ENCODE measurements at places on chromosomes 5 and 9.

GRCh38 chr9:135976944-135977343 lies 15.8 kb upstream of the UBAC1 start:
- DNase-seq, result no peak

- no peak for DNase-seq
These were observed 225.4 kb downstream of the MTRR start for GRCh38 chr5:8094304-8094703.

- no peak for DNase-seq
These were observed 36.0 kb downstream of the FAM78A start for GRCh38 chr9:131240047-131240921.

GRCh38 chr5:148012801-148013200 lies 51.0 kb upstream of the SPINK5 start:
- DNase-seq, result no peak

- no peak for DNase-seq
These were observed 544.5 kb downstream of the CSNK1G3 start for GRCh38 chr5:124056326-124056990.

DNA sequence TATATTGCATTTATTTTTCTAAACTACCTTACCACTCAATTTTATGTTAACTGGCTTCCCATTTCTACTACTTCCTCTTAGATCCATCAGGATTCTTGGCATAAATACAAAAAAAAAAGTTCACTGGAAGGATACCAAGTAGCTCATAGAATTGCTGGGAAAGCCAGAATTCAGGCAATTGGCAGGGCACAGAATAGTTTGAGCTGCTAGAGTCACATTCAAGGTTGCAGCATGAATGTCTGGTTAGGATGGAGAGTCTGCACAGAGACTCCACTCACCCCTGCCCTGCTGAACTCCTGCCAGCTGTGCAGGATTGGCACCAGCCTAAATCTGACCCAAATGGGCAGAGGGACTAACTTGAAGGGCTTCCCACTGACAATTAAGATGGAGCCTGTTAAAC lies 4.9 kb upstream of the AMACR start:
- no peak for DNase-seq

GRCh38 chr5:87944553-87945285 lies 323.9 kb downstream of the TMEM161B start:
- no peak for DNase-seq

GRCh38 chr5:1171340-1171941 lies 30.0 kb upstream of the SLC6A19 start:
- DNase-seq, result no peak

GRCh38 chr9:33236571-33236970 lies 3.4 kb upstream of the SPINK4 start:
- DNase-seq, result no peak

DNA sequence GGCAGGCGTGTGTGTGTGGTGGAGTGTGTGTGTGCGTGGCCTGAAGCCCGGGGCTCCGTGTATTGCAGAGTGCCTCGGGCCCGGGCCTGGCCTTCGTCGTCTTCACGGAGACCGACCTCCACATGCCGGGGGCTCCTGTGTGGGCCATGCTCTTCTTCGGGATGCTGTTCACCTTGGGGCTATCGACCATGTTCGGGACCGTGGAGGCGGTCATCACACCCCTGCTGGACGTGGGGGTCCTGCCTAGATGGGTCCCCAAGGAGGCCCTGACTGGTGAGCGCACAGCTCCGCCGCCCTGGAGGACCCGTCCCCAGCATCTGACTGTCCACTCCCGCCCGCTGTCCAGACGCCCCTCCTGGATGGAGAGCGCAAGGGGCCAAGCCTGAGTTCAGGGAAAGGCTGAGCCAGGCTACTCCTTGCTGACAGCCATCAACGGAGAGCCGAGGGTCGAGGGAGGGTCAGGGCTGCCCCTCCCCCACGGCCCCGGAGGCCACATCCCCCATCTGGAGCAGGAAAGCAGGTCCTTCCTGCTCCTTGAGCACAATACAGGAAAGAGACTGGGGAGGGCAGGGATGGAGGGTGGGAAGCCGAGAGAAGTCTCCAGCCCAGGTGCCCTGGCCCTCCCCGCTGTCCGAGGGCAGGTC lies 18.4 kb downstream of the SLC6A18 start:
- no peak for DNase-seq

DNA sequence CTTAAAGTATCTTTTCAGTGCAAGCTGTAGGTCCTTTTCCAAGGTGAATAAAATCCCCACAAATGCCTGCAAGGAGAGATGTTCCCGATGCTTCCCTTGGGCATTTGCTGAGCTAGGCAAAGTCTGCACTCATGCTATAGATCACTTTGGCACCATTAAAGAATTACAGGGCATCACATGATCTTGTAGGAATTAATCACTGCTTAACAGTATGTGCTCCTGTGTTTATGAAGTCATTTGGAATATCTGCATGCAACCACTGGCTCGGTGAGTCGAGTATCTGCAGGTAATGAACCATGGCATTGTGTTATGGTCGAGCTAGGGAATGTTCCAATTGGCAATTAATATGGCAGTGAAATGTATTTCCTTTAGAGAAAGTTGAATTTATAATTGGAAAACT lies 615.1 kb downstream of the TLE1 start:
- DNase-seq, result no peak

- no peak for DNase-seq
These were observed 2.7 kb downstream of the NXNL2 start for GRCh38 chr9:88537761-88538091.

GRCh38 chr5:79602889-79603288 lies 9.4 kb upstream of the TENT2 start:
- DNase-seq, result no peak

DNA sequence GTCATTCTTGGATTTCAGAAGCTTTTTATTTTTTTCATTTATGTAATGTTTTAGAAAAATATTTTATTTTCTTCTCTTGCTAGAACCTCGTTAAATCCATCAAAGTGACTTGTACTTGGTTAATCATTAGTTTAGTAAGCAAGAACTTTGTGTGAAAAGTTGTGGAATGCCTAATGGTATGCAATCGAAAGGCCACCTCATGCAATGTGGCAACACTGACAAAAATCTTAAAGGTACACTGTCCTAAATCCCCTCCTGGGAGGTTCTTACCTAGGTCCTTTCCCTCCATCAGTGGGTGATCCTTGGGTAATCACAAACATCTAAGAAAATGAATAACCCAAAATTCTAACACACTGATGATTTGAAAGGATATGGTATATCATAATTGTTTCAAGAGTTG lies 304.2 kb downstream of the DNAH5 start:
- DNase-seq, result no peak

- DNase-seq, result no peak
These were observed 209.6 kb upstream of the ST8SIA4 start for GRCh38 chr5:101112645-101113044.

DNA sequence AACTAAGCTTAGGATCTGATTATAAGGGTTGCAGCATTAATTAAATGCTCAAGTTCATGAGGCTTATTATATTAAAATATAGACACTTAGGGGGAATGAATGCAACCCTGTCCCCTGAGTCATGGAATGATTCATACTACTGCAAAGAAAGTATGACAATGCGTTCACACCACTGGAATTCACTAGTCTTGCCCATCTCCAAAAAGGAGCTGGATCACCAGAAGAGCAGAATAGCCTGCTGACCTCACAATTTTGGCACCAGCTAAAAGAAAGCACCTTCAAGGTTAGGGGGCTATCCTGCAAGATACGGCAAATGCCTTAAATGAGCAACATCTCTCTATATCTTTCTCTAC lies 32.0 kb upstream of the TMED7 start:
- no peak for DNase-seq

- no peak for DNase-seq
These were observed 444.8 kb downstream of the TLR4 start for GRCh38 chr9:118148990-118149389.

DNA sequence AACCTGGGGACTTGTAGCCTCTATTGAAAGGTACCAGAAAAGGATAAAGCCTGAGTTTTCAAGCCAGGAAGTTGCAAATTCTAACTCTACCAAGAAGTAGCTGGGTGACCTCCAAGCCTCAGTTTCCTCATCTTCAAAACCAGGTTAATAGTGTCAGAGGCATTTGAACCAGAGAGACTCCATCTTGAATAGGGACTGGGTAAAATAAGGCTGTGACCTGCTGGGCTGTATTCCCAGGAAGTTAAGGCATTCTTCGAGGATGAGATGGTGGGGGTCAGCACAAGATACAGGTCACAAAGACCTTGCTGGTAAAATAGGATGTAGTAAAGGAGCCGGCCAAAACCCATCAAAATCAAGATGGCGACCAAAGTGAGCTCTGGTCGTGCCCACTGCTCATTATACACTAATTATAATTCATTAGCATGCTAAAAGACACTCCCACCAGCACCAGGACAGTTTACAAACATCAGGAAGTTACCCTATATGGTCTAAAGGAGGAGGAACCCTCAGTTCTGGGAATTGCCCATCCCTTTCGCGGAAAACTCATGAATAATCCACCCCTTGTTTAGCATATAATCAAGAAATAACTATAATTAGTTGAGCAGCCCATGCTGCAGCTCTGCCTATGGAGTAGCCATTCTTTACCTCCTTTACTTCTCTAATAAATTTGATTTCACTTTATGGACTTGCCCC lies 3.8 kb upstream of the SERINC5 start:
- DNase-seq, result no peak

GRCh38 chr5:84149094-84149493 lies 235.6 kb downstream of the EDIL3 start:
- DNase-seq, result no peak

DNA sequence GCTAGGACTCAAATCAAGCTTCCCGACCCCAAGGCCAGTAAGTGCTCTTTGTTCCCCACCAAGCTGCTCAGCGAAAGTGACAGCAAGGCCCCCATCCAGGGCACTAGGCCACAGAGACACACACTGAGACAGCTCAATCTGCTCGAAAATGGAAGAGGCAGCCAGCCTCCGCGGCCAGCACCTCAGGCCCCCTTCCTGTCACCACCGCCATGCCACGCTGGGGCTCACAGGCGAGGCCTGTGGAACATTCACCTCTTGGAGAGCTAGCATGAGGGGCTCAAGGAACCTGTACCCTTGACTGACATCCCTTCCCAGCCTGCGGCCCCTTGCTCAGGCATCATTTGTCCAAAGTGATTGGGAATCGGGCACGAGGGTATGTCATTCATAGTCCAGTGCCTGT lies 71.4 kb downstream of the PAX5 start:
- no peak for DNase-seq

DNA sequence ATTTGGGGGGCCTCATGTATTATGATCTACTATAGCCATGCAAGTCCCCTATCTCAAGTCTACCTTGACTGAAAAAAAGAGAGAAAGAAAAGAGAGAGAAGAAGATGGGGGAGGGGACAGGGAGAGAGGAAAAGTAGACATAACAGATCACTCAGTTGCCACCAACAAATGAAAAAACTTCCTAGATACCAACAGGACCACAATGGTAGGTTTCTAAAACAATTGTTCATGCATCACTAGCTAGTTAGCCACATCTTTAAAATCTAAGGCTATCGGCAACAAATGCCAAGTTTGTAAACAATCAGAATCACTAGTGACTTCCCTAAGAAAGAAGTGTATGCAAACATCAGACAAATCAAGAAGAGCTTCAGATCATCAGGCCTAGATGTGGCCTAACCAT lies 328.2 kb downstream of the BNC2 start:
- DNase-seq, result no peak

DNA sequence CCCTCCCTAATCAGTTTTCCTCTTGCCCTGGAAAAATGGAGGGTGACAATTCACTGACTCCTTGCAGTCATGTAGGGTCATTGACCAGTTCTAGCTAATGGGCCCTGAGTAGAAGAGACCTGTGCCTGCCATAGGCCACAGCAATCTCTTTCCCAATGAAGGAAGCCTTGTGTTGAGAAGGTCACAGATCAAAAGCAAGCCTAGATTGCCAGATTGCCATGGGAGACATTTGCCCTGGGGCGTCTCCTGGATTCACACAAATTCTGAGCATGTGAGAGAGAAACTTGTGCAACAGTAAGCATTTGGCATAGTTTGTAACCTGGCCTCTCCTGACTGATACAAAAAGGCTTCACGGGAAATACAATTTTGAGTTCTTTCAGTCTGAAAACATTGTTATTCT lies 148.0 kb downstream of the NUDT12 start:
- no peak for DNase-seq

- no peak for DNase-seq
These were observed 13.0 kb upstream of the TMEFF1 start for GRCh38 chr9:100459963-100460362.

DNA sequence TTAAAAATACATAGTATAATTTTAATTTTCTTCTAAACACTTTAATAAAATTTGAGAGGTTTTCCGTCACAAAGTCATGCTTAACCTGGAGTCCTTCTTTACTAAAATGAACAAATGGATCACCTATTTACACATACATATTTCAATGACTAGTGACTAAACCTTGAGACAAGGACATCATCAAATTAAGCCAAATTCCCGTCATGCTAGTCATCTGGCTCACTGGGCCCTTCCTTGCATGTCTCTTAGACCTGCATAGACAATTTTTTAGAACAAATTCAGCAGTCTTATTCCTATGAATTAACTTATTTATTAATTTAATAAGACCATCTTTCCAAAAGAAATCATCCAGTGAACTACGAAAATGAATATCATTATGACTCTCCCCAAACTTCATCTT lies 26.6 kb downstream of the ERAP2 start:
- no peak for DNase-seq

DNA sequence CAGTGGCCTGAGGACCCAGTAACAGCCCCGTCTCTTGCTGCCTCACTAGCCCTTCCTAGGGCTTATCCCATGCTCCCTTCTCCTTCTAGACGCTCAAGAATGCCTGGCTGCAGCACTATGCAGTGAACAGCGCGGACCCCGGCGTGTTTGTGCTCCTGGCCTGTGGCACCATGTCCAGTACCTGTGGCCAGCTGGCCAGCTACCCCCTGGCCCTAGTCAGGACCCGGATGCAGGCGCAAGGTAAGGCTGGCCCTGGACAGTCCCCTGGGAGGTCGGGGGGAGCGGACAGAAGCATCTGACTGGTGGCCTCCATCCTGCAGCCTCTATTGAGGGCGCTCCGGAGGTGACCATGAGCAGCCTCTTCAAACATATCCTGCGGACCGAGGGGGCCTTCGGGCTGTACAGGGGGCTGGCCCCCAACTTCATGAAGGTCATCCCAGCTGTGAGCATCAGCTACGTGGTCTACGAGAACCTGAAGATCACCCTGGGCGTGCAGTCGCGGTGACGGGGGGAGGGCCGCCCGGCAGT lies 20.5 kb downstream of the PTGES2 start:
- DNase-seq, result no peak

DNA sequence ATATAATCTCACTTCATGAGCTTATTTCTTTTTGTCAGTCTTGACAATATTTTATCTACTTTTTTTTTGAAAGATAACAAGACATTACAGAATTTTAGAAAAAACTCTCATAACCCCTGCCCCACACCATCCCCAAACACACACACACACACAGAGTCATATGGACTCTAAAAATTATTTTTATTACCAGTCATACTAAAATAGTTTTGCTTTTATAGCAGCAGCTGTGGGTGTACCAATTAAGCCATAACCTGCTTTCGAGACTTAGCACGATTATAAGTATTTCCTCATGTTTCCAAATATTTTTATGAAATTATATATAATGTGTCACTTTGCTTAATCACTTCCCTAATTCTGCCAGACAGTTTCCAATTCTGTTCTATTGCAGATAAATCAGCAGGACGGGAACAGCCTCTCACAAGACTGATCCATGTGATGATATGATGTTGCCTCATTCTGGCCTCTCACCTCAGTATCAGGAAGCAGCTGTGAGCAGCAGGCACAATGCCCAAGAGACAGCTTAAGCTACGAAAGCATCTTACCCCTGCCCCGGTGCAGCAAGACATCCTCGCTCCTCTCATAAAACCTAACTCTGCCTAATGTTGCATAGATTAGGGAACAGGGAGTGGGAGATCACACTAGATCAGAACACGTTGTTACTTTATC lies 7.0 kb downstream of the PDCL start:
- DNase-seq, result no peak

- no peak for DNase-seq
These were observed 6.1 kb downstream of the IL31RA start for GRCh38 chr5:55857247-55857640.

Data from naive thymus-derived CD8-positive, alpha-beta T cell (primary cell).